ENCODE measurements at places on chromosomes 4 and X. TPM values are rescaled to one million over a fixed set of nuclear protein-coding genes. Genes with fewer than 3 reads are reported as not detected.

DNA sequence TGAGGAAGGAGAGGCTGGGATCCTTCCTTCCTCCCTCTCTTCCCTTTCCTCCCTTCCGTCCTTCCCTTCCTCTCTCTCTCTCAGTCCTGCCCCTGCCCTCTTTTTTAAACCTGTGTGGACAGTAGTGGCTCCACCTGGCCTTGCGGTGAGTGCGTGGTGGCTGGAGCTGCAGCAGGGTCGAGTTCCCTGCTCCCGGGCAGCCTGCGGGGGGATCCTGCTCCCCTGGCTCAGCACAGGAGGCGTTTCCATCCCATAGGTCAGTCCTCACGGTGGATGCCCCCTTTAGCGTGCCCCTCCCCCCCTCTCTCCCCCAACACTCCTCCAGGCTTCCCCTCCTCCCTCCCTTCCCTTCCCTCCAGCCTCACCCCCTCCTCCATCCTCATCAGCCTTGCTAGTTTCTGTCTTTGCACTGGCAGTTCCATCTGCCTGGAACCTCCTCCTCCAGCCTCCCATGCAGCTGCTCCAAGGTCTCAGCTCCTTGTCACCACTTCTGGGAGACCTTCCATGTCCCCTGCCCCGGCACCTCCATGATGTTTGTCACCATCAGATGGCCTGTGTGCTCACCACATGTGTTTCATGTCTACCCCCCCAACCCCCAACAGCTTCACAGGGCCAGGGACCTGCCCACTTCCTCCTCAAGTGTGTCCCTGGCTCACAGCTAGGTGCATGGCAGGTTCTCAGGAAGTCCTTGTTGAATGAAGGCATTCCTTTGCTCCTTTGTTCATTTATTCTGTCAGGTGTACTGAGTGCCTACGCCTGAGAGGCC lies 68.4 kb downstream of the PSAPL1 start:
- no peak overlapping the region for H3K27ac ChIP-seq
- H3K36me3 ChIP-seq = no peaks in the 10 kb centered on the region
- H3K4me1 ChIP-seq = no peaks in the 10 kb centered on the region
- DNase-seq = no peak
- H3K27me3 ChIP-seq = peaks cover 6% of the 10 kb centered on the region

- H3K27me3 ChIP-seq = no peaks in the 10 kb centered on the region
- no peak for DNase-seq
- H3K27ac ChIP-seq = peak overlapping the region; percentile 67
- H3K4me3 ChIP-seq = no peak overlapping the region
- no peaks in the 10 kb centered on the region for H3K4me1 ChIP-seq
Observed at GRCh38 chr4:95181243-95181995, 367.4 kb downstream of the UNC5C start.

- H3K36me3 ChIP-seq = peaks cover 8% of the 10 kb centered on the region
- no peak for DNase-seq
- no peak overlapping the region for H3K27ac ChIP-seq
Observed at GRCh38 chrX:352582-353314, 34.0 kb downstream of the PPP2R3B start.

GRCh38 chr4:165724786-165725185 lies 148.3 kb upstream of the TLL1 start:
- peaks cover 13% of the 10 kb centered on the region for H3K27me3 ChIP-seq
- DNase-seq = no peak
- H3K27ac ChIP-seq = no peak overlapping the region
- no peaks in the 10 kb centered on the region for H3K36me3 ChIP-seq
- no peak overlapping the region for H3K4me3 ChIP-seq

- H3K27me3 ChIP-seq = no peaks in the 10 kb centered on the region
- H3K36me3 ChIP-seq = peaks cover 22% of the 10 kb centered on the region
- H3K4me1 ChIP-seq = no peaks in the 10 kb centered on the region
- H3K4me3 ChIP-seq = no peak overlapping the region
- H3K27ac ChIP-seq = no peak overlapping the region
- DNase-seq = no peak
Observed at GRCh38 chr4:56626420-56626819, 54.7 kb downstream of the HOPX start.

GRCh38 chr4:158801066-158801465 lies 32.2 kb downstream of the FNIP2 start:
- no peak for DNase-seq
- H3K36me3 ChIP-seq = no peaks in the 10 kb centered on the region
- H3K4me3 ChIP-seq = no peak overlapping the region
- H3K4me1 ChIP-seq = peaks cover 17% of the 10 kb centered on the region

- DNase-seq = no peak
- H3K36me3 ChIP-seq = peaks cover 3% of the 10 kb centered on the region
- peaks cover 8% of the 10 kb centered on the region for H3K4me1 ChIP-seq
- no peak overlapping the region for H3K27ac ChIP-seq
- no peak overlapping the region for H3K4me3 ChIP-seq
Observed at GRCh38 chrX:19579485-19579884, 64.2 kb upstream of the MAP3K15 start.

- H3K36me3 ChIP-seq = peaks cover 64% of the 10 kb centered on the region
- no peak for DNase-seq
- no peak overlapping the region for H3K4me3 ChIP-seq
- no peaks in the 10 kb centered on the region for H3K4me1 ChIP-seq
- H3K27ac ChIP-seq = no peak overlapping the region
- no peaks in the 10 kb centered on the region for H3K27me3 ChIP-seq
Observed at GRCh38 chr4:155929833-155930232, 23.8 kb downstream of the CTSO start.

DNA sequence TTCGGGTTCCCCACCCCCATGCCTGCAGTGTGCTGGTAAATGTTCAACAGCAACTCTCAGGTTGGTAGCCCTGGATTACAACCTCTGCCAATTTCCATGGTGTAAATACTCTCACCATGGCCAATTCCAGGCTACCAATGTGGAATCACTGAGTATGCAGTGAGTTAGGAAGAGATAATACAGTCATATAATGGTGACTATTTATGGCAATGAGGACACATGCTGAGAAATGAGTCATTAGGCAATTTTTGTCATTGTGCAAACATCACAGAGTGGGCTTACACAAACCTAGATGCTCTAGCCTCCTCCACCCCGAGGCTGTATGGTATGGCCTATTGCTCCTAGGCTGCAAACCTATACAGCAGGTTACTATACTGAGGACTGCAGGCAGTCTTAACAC lies 4.6 kb upstream of the CLDN24 start:
- no peak overlapping the region for H3K27ac ChIP-seq
- no peaks in the 10 kb centered on the region for H3K4me1 ChIP-seq
- no peaks in the 10 kb centered on the region for H3K36me3 ChIP-seq
- H3K4me3 ChIP-seq = no peak overlapping the region
- no peak for DNase-seq

DNA sequence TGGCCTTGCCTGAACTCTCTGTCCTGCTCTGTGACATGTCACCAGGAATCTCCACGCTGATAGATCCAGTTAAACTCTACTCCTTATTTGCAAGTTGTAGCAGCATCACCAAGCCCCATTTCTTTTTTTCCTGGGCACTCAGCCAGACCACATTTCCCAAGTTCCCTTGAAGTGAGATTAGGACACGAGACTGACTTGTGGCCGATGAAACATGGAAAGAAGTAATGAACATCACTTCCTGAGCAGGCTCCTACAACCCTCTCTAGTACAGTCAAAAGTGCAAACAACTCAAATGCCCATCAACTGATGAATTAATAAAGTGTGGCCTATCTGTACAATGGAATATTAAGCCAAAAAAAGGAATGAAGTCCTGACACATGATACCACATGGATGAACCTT lies 74.6 kb downstream of the MAP3K15 start:
- no peaks in the 10 kb centered on the region for H3K4me1 ChIP-seq
- no peaks in the 10 kb centered on the region for H3K36me3 ChIP-seq
- H3K4me3 ChIP-seq = no peak overlapping the region
- no peak overlapping the region for H3K27ac ChIP-seq

- H3K27ac ChIP-seq = no peak overlapping the region
- H3K4me3 ChIP-seq = no peak overlapping the region
- H3K36me3 ChIP-seq = no peaks in the 10 kb centered on the region
- peaks cover 4% of the 10 kb centered on the region for H3K27me3 ChIP-seq
- H3K4me1 ChIP-seq = no peaks in the 10 kb centered on the region
- DNase-seq = no peak
Observed at GRCh38 chr4:123838474-123838873, 441.9 kb downstream of the SPRY1 start.

DNA sequence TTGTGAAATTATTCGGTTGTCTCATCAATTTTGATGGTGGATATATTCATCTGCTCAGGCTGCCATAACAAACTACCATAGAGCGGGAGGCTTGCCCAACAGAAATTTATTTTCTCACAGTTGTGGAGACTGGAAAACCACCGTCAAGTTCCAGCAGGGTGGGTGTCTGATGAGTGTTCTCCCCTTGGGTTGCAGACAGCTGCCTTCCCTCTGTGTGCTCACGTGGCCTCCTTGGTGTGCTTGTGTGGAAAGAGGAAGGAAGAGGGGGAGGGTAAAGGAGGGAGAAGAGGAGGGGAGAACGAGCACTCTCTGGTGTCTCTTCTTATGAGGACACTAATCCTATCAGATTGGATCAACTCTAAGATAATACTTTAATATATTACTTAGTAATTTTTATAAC lies 123.8 kb upstream of the TEX13D start:
- no peak overlapping the region for H3K4me3 ChIP-seq
- H3K27ac ChIP-seq = no peak overlapping the region
- H3K4me1 ChIP-seq = peaks cover 13% of the 10 kb centered on the region
- DNase-seq = no peak
- no peaks in the 10 kb centered on the region for H3K27me3 ChIP-seq

The STIM2 gene
- total RNA-seq = 105 TPM

The HSD17B13 gene
- 0.94 TPM for total RNA-seq

The SAP30 gene
- 2.3 TPM for total RNA-seq

The SPANXC gene
- total RNA-seq = not detected
